ENCODE measurements at places on chromosomes 6 and 20.

DNA sequence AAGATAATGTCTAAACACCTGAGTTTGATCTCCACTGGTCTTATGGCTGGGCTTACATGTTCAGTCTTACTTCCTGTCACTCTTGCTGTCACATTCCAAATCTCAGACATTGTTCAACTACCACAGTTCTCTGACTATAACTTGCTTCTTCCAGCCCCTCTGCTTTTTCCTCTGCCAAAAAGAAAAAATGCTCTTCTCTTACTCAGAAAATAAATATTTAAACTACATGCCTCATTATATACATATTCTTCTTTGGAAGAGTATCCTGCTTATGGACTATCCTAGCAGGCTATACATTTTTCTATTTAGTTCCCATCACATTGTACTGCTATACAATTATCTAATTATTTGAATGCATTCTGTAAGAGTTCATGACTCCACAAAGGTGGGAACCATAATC, 175.4 kb downstream of the TBC1D32 start:
- no peak overlapping the region for H3K27ac ChIP-seq
- H3K36me3 ChIP-seq, result peaks cover 77% of the 10 kb centered on the region
- no peaks in the 10 kb centered on the region for H3K27me3 ChIP-seq
- ATAC-seq, result no peak

DNA sequence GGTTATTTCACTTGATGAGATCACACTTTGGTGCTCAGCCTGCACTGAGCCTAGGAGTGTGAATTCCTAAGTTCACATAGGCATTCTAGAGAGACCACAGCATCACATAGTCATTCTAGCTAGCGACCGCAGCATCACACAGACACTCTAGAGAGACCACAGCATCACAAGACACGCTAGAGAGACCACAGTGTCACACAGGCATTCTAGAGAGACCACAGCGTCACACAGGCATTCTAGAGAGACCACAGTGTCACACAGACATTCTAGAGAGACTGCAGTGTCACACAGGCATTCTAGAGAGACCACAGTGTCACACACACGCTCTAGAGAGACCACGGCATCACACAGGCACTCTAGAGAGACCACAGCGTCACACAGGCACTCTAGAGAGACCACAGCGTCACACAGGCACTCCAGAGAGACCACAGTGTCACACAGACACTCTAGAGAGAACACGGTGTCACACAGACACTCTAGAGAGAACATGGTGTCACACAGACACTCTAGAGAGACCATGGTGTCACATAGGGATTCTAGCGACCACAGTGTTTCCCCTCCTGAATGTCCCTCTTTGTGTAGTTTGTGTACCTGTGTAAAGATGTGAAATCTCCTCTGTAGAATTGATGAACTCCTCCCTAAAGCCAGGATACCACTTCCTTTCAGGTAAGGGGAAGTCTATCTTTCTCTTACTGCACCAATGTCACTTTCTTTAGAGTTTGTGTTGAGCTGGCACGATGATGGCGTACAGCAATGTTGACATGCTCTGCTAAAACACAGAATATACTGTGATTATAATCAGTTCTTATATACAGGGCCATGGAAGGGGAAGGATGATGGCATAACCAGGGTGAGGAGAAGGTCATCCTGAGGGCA, 169.4 kb downstream of the ZDHHC14 start:
- no peaks in the 10 kb centered on the region for H3K27me3 ChIP-seq
- H3K27ac ChIP-seq, result peak overlapping the region; percentile 77
- H3K4me1 ChIP-seq, result peaks cover 52% of the 10 kb centered on the region
- H3K4me3 ChIP-seq, result no peak overlapping the region
- ATAC-seq, result peak; percentile 83

GRCh38 chr6:98840385-98840784, 6.0 kb downstream of the POU3F2 start:
- ATAC-seq, result no peak
- peaks cover 31% of the 10 kb centered on the region for H3K4me1 ChIP-seq
- H3K4me3 ChIP-seq, result no peak overlapping the region
- H3K27ac ChIP-seq, result no peak overlapping the region
- H3K27me3 ChIP-seq, result peaks cover 97% of the 10 kb centered on the region

DNA sequence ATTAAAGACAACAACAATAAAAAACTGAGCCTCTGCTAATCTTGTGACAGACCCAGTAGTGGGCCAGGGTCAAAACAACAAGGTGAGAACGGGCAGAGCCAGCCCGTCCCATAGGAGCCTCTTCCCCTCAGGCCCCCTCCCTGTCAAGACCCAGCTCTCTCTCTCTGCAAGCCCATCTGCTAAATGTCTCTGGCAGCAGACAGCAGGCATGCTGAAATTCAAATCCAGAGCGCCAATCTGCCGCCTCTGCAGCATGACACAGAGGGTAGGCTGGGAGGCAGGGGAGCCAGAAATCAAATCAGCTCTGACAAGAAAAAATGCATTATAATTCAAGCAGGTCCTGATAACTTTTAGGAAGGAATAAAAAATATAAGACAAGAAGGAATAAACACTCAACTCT, 26.3 kb downstream of the METTL24 start:
- H3K4me1 ChIP-seq, result no peaks in the 10 kb centered on the region
- no peak for ATAC-seq
- no peak overlapping the region for H3K4me3 ChIP-seq
- no peaks in the 10 kb centered on the region for H3K36me3 ChIP-seq
